H7 (cell line): ENCODE measurements at places on chromosomes 5 and 9.

GRCh38 chr9:69317081-69317480 lies 7.9 kb upstream of the ENTREP1 start:
- no peak for DNase-seq

DNA sequence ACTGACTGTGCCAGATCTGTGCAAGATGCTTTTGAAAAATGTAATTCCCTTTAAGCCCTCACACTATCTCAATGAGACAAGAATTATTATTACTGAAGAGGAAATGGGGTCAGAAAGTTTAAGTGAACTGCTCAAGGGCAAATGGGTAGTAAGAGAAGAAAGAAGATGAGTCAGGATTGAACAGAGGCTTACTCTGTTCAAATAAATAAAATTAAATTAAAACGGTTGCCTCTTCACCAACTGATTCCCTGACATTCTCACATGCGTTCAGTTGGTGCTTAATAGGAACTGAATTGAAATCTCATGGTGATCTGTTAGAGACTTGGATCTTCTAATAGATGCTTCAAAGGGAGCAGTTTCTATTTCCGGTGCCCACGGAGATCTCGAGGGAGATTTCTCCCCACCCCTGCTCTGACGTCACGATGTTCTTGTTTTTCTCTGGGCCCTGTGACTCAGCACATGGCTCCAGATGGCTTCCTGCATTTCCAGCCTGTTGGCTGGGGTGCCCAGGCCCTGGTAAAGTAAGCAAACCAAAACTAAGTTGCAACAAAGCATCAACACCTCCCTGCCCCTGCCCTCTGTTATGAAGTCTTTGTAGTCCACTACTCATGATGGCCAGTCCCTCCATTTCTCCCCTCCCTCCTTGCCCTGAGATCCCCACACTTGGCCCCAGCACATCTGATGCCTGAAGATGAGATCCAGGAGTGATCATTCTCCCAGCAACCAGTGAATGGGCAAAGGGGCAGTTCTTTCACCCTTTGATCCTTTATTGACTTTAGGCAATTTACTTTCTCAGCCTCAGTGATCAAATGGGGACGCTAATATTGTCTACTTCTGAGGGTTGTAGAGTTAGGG lies 106.1 kb upstream of the CPEB4 start:
- DNase-seq: no peak

DNA sequence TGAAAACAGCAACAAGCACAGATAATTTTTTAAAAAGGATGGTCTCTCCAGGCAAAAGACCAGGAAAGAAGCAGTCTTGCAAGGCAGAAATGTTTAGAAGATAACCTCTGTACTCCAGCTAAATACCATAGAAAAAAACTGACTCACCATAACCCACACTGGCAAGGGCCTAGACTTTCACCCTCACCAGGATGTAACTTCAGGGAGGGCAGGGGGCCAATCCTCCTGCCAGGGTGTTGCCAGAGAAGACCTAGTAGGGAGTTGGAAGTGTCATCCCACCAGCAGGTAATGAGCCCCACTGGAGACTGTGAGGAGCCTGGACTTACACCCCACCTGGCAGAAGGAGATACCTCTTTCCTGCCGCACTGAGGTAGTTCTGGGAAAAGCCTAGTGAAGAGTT lies 97.6 kb downstream of the PRELID2 start:
- no peak for DNase-seq

GRCh38 chr5:52134013-52134650 lies 653.6 kb upstream of the ITGA1 start:
- no peak for DNase-seq

- peak; percentile 44 for DNase-seq
These were observed 57.6 kb downstream of the JAK2 start for GRCh38 chr9:5042661-5043178.

DNA sequence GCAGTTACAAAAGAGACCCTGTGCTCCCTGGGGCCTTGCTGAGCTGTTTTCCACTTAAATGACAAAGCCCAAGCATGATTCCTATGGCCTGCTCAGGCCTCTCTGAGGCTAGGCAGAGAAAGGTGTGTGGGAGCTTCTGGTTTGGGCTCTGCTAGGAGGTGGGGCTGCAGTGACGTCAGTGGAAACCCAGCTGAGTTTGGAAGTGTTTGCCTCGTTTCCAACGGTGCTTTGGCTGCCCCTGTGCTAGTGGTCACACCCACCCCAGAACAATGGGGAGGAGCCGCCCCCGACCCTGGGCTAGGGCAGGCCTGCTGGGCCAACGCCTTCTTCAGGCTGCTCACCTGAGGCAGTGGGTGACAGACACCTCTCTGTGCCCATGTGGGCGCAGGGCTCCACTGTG lies 10.4 kb downstream of the ANGPTL2 start:
- DNase-seq: peak; percentile 96

DNA sequence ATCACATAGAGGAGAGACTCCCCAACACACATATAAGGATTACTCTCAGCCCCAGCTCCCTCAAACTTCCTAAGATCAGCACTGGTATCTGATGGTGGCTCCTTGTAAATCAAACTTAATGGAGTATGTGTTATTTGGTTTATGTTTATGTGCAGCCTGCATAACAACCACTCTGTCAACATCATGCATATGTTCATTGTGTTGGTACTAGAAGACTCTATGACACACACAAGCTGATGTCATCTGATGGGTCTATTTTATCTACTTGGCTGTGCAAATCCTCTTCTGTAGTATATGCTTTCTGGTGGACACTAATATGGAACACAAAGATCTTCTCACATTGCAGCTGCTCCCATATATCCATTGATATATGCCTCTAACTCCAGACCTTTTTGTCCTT lies 134.0 kb upstream of the FAM174A start:
- DNase-seq: no peak

DNA sequence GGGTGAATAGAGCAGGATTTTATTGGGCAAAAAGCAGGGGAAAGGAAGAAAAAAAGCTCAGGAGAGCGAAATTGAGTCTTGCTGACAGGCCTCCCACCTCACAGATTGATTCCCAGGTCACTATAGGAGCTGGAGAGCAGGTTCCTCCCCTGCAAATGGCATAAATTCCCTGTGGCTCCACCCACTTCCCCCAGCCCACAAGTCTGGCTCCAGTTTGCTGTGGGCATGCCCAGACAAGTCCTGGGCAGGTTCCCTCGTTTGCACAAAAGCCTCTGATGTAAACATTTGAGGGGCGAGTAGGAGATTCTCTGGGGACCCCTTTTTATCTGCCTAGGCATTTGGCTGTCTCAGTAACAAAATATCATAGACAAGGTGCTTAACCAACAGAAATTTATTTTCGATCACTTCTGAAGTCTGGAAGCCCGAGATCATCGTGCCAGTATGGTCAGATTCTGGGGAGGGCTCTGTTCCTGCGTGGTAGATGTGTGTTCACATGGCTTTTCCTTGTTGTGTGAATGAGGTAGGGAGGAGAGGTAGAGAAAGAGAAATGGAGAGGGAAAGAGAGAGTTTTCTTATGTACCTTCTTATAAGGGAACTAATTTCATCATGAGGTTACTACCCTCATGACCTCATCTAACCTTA lies 614.5 kb downstream of the MAT2B start:
- peak; percentile 2 for DNase-seq

DNA sequence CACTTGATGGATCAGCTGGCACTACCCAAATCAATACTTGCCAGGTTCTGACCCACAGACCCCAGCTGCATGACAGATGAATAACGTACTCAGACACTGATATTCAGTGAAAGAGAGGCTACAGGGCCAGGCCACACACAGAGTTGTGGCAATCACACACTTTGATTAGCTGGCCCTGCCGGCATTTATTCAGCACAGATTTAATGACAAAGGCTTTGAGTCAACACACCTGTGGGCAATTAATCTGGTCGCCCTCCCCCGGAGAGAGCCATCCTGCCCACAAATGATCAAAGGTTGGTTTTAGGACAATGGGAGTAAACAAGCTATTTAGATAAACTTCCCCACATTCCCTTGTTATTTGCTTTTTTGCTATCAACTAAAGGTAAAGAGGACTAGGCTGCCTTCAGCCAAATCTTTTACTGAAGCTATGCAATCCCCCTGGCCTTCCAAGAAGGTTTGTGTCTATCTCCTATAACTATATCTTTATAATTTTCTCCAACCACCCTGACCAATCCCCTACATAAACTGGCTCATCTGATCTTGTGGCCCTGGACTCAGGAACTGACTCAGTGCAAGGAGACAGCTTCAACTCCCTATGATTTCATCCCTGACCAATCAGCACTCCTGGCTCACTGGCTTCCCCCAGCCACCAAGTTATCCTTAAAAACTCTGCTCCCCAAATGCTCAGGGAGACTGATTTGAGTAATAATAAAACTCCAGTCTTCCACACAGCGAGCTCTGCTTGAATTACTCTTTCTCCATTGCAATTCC lies 12.7 kb upstream of the TRIM32 start:
- DNase-seq: no peak

DNA sequence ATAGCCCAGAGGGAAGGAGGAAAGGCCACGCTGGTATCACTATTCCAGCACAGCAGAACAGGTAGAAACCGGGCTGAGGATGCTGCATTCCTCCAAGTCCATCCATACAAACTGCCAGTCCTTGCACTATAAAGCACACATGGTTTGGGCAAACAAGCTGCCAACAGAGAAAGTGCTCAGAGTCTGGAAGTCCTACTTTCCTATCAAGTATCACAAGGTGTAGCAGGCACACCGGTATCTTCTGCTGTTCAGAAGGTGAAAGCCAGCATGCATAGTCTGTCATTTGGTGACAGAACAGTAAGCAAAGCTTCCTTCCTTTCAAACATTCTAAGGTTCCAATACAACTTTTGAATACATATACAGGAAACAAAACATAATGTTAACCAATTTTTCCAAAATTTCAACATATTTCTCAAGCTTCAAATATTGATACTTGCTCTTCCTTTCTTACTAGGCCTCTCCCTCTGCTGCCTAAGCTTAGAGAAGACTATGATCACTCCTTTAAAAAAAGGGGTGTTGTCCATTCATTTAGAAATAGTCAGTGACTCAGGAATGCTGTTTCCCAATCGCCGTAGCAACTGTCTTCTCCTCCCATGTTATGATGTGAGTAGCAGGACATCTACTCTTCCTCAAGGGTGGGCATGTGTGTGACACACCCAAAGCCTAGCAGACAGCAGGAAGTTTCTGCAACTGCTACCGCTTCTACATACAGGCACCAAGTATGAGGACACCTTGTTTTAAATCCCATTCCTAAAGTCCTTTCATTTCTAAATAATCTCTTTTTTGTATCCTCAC lies 14.7 kb downstream of the DIAPH1 start:
- peak; percentile 20 for DNase-seq

- no peak for DNase-seq
These were observed 174.4 kb downstream of the MARCHF11 start for GRCh38 chr5:16005225-16005624.

- DNase-seq: no peak
These were observed 204.3 kb downstream of the TRIM32 start for GRCh38 chr9:116891424-116891823.

- peak; percentile 43 for DNase-seq
These were observed 75.7 kb upstream of the SAP30L start for GRCh38 chr5:154370119-154370518.

DNA sequence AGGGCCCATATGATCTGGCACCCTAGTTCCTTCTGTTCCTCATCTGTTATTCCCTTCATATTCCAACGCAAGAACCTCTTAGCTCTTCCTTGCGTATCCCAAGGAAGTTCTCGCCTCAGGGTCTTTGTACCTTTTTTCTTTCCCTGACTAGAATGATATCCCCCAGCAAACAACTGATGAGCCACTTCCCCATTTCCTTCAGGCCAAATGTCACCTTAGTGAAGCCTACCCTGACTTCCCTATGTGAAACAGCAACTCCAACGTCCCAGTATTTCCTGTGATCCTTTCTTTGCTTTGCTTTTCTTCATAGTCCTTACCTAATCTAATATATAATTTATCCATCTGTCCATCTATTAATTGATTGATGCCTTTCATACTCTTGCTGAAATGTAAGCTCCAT lies 47.9 kb downstream of the ERCC8 start:
- DNase-seq: no peak

GRCh38 chr5:34687269-34688011 lies 31.3 kb downstream of the RAI14 start:
- DNase-seq: no peak

DNA sequence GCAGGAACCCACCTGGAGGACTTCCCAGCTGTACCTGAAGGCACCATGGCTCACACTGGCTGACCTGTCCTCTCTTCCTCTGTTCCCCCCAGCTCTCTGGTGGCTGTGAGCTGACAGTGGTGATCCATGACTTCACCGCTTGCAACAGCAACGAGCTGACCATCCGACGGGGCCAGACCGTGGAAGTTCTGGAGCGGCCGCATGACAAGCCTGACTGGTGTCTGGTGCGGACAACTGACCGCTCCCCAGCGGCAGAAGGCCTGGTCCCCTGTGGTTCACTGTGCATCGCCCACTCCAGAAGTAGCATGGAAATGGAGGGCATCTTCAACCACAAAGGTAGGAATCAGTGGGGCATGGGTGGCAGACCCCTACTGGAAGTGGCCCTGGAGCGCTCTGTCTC lies 161.9 kb upstream of the OTULINL start:
- DNase-seq: no peak

DNA sequence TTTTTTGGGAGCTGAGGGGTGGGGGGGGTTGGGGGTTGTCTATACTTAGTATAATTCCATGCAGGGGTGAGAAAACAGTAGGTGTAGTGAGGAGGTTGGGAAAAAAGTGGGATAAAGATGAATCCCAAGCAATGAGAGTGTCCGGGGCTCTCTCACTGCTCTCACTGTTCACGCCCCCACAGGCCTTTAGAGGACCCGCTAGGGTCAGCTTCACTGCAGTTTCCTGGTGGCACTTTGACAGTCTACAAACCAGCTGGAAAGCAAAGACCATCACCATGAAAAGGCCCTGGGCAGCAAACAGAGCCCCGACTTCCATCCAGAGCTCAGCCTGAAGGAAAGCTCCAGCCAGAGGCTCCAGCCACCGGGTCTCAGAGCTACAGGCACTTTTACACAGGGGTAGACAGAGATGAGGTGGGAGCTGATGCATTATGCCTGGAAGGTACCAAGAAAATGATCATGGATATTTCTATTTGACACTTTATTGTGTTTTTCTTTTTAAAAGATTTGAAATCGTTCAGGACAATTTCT lies 355.1 kb downstream of the ADAMTS6 start:
- no peak for DNase-seq

DNA sequence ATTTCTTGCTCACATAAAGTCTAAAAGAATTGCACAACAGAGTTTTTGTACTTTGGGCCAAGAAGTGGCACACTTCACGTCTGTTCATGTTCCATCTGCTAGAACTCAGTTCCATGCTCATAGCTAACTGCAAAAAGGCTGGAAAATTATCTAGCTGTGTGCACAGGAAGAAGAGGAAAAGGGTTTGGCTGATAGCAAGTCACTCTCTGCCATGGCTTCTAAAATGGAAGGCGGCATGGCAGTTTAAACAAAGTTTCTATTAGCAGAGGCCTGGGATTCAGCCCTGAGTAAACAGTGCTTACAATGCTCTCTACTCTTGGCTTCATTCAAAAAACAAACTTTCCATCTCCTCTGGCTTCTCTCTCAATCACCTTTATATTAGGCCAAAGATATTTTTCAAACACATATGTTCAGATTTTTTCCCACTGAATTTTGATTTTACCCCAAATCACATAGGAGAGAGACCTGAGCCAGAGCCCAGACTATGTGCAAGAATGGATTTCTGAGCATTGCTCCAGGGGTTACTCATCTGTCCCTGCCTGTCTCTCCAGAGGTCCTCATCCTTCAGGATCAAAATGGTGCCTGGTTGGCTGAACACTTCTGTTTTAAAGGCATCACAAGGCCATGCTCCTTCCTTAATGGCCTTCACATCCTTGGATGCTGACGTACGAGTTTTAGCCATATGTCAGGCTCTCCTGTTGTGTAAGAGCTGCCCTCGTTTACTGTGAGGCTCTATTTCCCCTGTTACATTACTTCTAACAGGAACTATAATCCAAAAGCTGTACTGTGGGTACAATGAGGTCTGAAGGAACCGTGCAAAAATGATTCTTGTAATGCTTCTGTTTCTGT lies 226.6 kb downstream of the SAXO1 start:
- no peak for DNase-seq

GRCh38 chr5:76278261-76278789 lies 124.8 kb upstream of the IQGAP2 start:
- no peak for DNase-seq
